ENCODE measurements at places on chromosomes 5 and 9.

DNA sequence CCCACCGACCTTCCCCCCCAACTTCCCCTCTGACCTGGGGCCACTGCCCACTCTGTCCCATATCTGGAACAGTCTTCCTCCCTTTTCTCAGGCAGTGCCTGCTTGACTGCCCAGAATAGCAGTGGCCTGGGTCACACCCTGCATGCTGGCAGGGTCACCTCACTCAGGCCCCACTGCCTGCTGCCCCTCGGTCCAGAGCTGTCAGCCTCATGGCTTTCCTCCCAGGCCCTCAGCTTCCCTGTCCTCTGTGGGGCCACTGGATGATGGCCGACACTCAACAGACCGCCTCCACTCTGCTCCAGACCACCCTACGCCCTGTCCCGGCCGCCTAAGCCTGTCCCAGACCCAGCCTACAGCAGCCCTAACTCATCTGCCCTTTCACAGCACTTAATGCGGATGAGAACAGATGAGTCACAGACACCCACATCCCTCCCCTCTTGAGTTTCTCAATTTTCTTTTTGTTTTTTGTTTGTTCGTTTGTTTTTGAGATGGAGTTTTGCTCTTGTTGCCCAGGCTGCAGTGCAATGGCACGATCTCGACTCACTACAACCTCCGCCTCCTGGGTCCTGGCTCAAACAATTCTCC, 5.9 kb downstream of the PNPLA7 start:
- DNase-seq: no peak

DNA sequence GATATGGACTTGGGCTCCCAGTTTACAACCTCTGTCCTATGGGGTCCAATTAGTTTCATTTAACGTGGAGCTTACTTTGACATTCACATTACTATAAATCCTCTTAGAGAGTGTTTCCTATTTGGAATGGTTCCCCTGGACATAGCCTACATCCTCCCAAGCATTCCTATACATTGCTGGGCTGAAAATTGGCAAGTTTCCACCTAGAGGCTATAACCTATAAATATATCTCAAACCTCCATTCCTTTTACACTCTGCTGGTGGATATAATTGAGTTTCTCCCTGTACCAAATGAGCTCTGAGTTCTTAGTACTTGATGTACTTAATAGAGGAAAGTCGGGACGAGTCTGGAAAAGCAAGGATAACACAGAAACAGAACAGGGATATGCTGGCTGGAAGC, 172.8 kb downstream of the ASTN2 start:
- DNase-seq: no peak

DNA sequence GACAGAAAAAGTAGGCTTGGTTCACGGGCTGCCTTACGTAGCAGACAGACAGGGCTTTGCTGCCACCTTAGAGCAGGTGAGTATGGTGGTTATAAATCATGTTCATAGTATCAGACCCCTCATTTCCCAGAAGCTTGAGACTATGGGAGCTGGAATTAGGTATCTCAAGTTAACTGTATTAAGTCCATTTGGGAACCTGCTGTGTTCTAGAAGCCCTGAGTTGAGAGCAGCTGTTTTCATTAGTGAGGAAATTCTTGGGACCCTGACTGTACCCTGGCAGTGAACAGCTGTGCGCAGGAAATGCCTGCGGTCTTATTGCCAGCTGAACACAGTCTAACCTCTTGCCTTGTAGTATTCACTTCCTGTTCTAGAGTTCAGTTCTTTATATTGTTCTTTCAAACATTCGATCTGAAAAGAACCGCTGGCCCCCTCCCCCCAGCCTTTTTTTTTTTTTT, 29.8 kb downstream of the UGCG start:
- DNase-seq: peak; percentile 46

GRCh38 chr5:54753034-54753433, 232.4 kb downstream of the ESM1 start:
- DNase-seq: no peak

DNA sequence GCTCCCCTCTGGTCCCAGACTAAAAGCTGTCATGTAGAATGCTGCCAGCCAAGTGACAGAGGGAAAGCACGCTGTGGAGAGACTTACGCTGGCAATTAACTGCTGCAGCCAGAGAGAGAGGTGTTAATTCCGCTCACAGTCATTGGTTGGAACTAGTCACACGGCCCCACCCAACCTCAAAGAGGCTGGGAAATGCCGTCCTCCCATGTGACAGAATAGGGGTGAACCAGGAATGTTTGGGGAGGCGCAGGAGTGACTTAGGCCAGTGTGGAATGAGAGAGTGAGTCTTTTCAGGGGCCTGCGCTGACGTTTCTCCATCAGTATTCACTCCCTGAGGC, 87.6 kb downstream of the AMBP start:
- DNase-seq: no peak

DNA sequence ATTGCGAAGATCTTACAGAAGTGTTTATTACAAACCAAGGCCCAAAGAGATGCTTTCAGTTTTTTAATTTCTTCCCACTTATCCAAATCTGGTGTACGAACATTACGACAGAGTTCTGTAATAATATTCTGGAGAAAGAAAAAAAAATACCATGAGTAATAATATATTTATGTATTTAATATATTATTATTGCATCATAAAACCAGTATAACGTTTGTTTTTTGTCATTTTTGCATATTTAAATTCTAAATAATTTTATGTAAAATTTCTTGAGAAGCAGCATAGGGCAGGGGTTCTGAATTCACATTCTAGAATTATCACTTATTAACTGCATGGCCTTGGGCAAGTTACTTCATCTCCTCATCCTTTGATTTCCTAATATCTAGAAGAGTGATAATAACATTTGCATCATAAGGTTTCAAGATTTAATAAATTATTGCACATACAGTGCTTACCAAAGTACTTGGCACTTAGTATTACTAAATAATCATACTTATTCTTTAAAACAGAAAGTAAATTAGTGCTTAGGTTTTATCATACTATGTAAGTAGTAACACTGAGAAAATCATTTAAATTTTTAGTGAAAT, 107.7 kb downstream of the OSMR start:
- no peak for DNase-seq

DNA sequence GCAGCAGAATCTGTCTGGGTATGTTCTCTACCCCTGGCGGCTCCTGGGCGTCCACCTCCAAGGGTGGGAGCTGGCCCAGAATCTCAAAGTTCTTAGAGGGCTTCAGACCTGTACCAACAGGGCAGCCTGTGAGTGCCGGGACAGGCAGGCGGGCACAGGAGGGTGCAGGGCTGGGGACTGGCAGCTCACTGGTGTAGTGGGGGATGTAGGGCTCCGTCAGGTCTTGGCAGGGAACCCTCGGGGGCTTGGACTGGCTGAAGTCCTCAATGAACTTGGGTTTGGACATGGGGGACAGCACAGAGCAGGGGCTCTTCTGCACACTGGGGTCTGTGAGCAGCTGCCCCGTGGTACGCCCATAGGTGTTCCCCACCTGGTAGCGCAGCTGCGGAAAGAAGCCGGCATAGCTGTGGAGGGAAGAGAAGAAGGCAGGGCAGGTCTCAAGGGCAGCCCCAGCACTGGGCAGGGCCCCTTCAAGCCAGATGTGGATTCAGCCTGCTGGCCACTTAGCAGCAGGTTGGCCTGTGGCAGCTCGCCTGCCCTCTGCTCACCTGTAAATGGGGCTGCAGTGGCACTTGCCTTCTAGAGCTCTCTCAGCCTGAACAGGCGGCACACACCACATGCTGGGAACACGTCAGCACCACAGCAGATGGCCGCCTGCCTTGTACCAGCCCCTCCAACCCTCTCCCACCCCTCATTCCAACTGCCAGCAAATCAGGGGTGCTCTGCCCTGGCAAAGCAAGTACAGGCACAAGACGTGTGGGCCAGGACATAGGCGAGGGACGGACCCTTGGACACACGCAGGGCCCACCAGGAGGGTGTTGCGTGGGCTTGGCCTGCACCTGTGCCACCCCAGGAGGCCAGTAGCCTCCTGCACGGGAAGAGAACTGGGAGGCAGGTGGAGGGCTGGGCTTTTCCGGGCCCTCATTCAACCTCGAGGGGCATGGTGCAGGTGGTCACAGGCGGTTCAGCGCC, 4.6 kb downstream of the TUBB4B start:
- no peak for DNase-seq

- no peak for DNase-seq
Measured at GRCh38 chr5:178577376-178577839, 12.8 kb downstream of the COL23A1 start.

- DNase-seq: peak; percentile 45
Measured at GRCh38 chr5:141681695-141682641, at the start of gene ARAP3. TSS of gene ARAP3 (minus strand) at chr5:141682230. CDS start at chr5:141680486, 1,744 bp downstream.

- peak; percentile 49 for DNase-seq
Measured at GRCh38 chr5:42591015-42591414, 165.6 kb upstream of the CCDC152 start.

GRCh38 chr5:43309637-43310036, 3.6 kb downstream of the HMGCS1 start:
- no peak for DNase-seq

GRCh38 chr9:89919171-89919681, 314.4 kb downstream of the GADD45G start:
- DNase-seq: no peak

DNA sequence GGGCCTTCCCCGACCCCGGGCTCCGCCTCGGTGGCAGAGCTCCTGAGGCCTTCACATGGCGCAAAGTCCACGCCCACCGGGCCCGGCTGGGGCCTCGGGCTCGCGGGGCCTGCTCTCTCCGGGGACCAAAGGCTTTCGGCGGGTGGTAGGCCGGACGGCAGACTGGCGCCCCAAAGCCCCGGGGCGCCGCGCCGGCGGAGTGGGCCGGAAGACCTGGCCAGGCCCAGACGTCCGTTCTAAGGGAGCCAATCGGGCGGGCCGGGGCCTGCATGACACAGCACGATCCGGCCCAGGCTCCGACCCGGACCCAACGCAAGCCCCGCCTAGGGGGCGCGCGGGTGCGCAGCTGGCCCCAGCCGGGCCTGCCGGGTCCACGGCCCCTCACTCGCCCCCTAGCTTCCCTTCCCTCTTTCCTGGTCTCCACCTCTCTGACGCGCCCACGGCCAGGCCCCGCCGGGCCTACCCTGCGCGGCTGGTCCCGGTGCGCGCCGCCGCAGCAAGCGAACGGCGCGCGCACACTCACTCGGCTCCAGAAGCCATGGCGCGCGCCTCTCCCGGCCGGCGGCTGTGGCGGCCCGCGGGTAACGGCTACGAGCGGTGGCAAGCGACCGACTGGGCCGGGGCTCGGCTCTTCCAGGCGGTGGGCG, 488 bp downstream of the VCP start:
- DNase-seq: peak; percentile 82

GRCh38 chr9:76302947-76303550, 91.2 kb downstream of the RFK start:
- peak; percentile 42 for DNase-seq

- DNase-seq: peak; percentile 72
Measured at GRCh38 chr5:156394642-156395305, 67.8 kb downstream of the SGCD start.

DNA sequence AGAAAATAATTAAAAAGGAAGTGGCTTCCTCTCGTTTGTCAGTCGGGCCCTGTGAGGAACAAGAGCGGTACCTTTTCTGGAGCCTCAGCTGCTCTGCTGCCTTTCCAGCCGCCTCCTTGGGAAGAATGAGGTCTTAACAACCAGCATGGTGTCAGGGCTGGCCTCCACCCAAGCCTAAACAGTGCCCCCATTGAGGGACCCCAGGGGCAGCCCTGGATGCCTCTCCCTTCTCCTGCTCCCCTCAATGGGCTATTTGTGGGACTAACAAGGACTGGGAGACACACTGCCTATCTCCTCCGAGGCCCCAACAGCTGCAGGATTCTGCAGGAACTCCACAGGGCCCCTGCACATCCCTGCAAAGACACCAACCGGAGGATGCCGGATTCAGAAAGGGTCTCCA, 155.4 kb upstream of the MAP3K1 start:
- DNase-seq: no peak

GRCh38 chr5:28430565-28431178, 1392.3 kb upstream of the CDH9 start:
- no peak for DNase-seq

DNA sequence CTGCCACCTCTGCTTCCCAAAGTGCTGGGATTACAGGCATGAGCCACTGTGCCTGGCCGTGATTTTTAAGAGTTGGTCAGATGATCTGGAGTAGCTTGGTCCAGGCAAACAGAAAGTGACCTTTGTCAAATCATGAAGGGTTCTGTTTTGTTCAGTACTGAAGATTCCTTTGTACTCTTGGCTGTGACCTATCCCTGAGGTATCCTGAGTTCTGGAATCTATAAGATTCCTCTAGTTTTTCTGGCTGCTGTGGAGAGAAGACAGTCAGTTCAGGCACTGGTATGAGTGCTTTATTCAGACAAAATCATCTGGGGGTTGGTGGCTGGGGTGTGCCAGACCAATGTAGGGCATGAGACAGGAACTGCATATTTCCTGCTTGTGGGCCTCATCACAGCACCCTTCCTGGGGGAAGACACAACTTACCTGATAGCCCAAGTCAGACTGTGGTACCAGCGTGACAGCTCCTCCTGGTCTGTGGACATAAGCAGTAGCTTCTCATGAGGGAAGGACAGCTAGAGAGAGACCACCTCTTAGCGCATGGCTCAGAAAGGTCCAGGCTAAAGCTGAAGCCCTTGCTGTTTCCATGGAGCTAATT, 3.1 kb downstream of the ARHGEF39 start:
- no peak for DNase-seq

DNA sequence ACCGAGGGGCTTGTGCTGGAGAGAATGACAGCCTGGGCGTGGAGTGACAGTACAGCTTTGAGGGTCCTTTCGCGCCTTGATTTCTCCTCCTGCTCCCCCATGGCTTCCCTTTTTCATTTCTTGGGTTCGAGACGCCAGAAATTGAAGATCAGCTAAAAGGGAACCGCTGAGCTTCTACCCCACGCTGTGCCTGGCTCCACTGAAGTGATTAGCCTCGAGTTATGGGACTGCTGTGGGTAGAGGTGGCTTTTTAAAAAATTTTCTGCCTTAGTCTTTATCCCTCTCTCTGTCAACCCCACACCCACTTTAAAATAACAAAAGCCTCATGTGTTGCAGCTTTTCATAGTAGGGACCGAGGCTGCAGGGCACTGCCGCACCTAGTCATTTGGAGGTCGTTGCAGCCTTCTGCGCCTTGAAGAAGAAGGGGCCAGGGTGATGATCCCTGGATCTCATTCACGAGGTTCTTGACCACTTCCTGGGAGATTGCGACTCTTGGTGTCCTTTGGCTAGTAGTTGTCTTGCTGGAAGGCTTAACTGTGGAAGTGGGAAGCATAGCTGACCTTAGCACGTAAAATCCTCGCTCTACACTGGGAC, 603 bp downstream of the PPIP5K2 start:
- DNase-seq: peak; percentile 15

- DNase-seq: no peak
Measured at GRCh38 chr5:77990020-77990419, 213.9 kb upstream of the TBCA start.

GRCh38 chr5:79191457-79191856, 44.5 kb upstream of the JMY start:
- no peak for DNase-seq

- no peak for DNase-seq
Measured at GRCh38 chr5:158152136-158152535, 293.2 kb upstream of the CLINT1 start.
